ENCODE measurements at places on chromosomes 12 and 14. TPM values are rescaled to one million over a fixed set of nuclear protein-coding genes. Genes with fewer than 3 reads are reported as not detected.
A peak's percentile ranks its signal among the peaks of the same experiment; 100 is the strongest.

The HOXC11 gene
- not detected for total RNA-seq

The GPR84 gene
- total RNA-seq, result not detected

The CPM gene
- total RNA-seq, result 2.1 TPM

The HOXC10 gene
- total RNA-seq, result not detected

The ARHGDIB gene
- 785 TPM for total RNA-seq

The CDKL1 gene
- 4.6 TPM for total RNA-seq

The PTPRR gene
- not detected for total RNA-seq

GRCh38 chr14:21656980-21657379 is 3.3 kb downstream of the OR4E2 start:
- no peak for DNase-seq

- DNase-seq, result no peak
Observed at GRCh38 chr12:82408844-82409243, 50.5 kb downstream of the METTL25 start.

GRCh38 chr12:111444925-111445725 is 39.4 kb downstream of the SH2B3 start:
- DNase-seq, result peak; percentile 87

DNA sequence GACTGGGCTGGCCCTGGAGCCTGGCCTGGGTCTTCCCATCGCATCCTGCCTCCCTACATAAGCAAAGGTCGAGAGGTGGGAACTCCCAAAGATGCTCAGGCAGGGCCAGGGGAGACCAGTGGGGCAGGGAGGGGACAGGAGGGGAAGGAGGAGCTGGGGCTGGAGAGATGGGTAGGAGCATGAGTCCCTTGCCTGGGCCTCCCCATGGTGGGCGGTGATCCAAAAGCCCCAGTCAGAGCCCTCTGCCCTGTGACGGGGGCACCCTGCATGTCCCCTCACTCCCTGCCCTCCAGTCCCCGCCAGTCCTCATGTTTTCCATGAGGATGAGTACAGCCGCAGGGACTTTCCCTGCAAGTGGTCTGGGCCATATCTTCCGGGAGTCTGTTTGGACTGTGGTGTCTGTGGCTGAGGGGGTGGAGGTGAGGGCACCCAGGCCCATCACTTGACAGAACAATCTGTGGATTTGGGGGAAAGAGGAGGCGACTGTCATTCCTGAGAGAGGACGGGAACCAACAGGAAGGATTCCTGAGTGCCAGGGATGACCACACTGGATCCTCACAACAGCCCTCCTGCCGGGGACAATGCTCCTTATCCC is 9.3 kb downstream of the BDKRB2 start:
- no peak for DNase-seq

DNA sequence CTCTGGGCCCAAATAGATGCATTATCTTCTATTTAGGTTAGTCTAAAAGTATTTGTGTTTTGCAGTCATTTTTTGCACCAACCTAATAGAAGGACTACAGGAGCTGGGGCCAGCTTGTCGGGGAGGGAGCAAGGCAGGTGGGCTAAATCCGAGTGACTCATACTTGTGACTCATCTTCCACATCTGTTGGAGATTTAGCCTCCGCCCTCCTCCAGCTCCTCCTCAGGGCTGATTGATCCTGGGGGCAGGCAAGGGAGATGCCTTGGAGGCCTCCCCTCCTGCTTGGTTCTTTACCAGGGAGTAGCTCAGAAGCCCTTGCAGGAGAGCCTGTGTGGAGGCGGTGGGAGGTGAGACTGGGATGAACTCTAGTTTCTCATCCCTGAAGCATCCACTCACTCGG is 27.9 kb downstream of the RHOF start:
- DNase-seq, result no peak

GRCh38 chr12:48296586-48297282 is 54.0 kb downstream of the ZNF641 start:
- DNase-seq, result peak; percentile 20

- no peak for DNase-seq
Observed at GRCh38 chr12:21337453-21337852, 2.7 kb upstream of the SLCO1A2 start.

DNA sequence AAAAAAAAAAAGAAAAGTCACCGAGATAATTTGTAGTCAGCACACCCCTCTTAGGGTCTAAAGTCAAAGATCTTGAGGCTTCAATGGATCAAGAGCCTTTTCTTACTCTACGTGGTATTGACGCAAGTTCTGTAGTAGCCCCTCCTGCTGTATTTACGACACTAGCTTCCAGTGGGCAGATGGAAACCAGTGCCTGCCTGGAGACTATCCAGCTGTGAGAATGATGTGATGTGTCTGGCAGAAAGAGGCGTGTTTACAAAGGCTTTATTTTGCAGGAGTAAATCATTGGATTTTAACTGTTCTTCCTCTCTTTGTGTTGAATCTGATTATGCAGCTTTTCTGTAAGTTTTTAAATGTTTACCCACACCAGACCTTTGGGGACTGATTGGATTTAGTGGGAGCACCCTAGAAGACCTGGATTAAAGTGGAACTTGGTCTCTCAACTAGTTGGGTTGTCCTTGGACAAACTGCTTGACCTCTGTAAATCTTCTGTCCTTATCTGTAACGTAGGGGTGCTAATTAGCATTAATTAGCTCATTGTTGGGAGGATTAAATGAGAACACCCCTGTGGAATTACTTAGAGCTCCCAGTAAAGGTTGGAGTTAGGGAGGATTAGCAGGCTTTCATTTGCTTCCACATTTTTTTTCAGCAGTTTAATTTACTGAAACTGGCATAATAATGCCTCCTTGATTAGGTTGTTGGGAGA is 72.4 kb downstream of the RASSF3 start:
- no peak for DNase-seq

DNA sequence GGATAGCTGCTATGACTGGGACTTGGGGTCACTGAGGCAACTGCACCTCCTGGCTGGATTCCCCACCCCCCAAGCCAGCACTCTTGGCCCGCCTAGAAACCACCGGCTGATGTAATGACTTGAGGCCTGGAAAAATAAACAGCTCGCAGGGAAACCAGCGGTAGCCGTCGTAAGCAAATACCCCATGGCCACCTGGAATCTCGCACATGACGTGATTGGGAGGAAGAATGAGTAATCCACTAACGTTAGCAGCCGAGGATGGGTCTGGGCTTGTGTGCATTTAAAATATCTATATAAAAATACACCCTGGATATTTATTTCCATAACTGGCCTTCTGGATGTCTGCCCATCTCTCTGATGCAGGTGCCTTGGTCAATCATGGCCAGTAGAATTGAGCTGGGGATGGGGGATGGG is 120.1 kb downstream of the SMOC1 start:
- DNase-seq, result no peak

DNA sequence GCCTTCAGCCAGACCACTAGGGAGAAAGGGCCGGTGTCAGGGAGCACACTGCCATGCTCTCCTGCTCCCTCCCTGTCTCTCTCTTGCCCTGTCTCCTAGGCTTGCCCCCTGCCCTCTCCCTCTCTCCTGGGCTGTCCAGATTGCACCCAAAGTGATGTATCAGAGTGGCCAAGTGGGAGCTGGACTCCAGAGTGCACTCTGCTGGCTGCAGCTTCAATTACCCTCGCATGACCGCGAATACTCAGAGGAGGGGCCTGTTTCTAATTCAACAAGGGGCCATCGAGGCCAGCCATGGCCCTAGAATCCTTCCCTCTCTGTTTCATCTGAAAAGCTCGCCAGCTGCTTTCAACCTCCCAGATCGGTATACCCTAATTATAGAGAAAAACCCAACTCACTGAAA is 206.4 kb upstream of the FKBP4 start:
- DNase-seq, result no peak

DNA sequence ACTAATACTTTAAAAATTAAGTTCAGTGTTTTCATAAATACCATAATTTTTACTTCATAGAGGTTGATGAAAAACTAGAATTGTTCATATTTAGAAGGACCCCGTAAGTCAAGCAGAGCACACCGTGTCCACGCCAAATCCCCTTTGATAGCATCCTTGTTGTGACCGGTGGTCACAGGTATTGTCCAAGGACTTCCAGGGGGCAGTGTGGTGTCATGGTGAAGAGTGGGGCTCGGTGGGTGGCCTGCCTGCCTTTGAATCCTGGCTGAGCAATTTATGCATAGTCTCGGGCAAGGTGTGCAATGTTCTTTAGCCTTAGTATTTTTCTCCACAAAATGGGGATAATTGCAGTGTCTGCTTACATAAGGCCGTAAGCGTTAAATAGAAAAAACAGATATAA is 169.9 kb downstream of the KTN1 start:
- DNase-seq, result no peak

DNA sequence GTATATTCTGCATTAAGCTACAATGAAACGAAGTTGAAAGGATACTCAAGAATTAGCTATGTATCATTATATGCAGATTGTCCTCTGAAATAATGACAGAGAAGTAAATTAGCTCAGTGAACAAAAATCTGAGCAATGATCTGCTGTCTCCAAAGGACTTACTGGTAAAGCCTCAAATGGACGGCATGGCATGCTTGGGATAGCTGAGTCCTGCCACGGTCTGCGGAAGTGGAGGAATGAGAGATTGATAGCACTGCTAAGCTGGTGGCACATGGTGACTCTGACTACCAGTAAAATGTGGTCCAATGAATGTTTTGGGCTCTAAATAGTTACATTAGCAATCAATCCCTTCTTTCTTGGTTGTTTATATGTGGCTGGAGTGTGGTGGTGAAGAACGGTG is 3.7 kb upstream of the DENND5B start:
- no peak for DNase-seq

GRCh38 chr12:57135527-57136326 is 7.4 kb downstream of the LRP1 start:
- no peak for DNase-seq

DNA sequence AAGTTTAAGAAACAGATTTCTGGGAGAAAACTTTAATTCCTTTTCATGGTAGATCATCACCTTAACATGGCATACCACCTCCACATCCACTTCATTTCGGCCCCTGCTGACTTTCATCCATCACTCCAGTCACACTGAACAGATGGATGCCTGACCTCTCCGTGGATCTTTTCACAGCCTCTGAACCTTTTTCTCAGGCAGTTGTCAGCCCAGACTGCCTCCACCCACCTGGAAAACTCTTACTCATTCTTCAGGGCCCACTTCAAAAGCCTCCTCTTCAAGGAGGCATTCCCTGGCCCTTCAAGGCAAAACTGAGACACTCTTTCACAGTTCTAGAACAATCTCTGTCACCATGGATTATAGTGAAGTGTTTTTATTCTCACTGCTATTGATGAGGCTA is 52.9 kb downstream of the GXYLT1 start:
- DNase-seq, result no peak

GRCh38 chr14:102171173-102172020 is 31.7 kb downstream of the WDR20 start:
- DNase-seq, result no peak

DNA sequence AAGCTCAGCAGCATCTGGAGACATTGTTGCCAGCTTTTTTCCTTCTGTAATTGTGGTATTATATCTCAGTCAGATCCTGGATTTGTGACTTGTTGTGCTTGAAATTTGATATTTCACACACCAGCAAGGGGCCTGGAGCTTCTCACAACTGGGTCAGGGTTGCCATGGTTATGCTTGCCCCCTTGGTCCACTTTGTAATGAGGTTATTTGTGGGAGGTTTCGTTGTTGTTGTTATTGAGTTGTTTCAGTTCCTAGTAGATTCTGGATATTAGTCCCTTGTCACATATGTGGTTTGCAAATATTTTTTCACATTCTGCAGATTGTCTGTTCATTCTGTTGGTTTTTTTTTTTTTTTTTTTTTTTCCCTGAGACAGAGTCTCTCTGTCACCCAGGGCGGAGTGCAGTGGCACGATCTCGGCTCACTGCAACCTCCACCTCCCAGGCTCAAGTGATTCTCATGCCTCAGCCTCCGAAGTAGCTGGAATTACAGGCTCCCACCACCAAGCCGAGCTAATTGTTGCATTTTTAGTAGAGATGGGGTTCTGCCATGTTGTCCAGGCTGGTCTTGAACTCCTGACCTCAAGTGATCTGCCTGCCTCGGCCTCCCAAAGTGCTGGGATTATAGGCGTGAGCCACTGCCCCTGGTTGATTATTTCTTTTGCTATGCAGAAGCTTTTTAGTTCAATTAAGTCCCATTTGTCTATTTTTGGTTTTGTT is 80.6 kb upstream of the ETV6 start:
- no peak for DNase-seq

DNA sequence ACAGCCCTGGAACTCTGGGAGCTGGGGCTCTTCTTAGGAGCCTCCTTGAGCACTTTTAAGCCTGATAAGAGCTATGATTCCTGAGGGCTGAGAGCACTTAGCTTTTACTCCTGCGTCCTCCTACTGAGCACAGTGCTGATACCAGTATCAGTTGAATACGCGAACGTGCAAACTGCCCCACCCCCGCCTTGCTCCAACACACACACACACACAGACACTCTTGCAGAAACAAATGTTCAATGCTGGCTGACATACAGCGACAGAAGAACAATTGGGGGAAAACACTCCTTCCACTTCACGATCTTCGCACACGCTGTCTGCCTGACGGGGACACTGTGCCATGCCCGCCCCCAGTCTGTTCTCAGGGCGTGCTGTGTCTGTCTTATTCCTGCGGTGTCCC is 57.2 kb upstream of the DLK1 start:
- no peak for DNase-seq

DNA sequence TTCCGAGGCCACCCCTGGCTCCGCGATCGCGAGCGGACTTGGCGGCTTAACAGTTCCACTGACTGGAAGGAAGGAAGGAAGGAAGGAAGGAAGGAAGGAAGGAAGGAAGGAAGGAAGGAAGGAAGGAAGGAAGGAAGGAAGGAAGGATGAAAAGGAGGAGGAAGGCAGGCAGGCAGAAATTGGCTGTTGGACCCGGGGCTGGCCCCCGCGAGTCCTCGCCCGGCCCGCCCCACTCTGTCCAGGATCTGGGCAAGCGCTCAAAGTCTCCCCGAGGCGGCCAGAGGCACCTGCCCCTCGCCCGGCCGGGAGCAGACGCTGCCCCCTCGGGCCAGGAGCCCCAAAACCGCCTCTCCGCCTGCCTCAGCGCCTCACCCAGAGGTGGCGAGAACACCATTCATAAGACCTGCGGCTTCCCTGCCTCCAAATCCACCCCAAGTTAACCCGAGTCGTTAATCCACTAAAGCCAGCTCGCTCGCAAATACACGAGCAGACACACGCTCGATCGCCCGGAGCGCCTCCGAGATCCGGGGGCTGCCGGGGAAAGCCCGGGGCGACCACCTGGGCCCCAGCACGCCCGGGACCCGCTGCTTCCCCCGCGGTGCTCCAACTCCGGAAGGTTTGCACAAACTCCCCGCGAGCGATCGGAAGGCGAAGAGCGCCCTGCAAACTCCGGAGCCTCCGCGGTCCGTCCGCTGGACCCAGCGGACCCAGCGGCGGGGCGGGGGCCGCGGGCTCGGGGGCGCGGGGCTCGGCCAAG is 844 bp downstream of the DPF3 start:
- DNase-seq, result peak; percentile 6

- no peak for DNase-seq
Observed at GRCh38 chr12:91380631-91381030, 198.0 kb upstream of the DCN start.

GRCh38 chr12:114092981-114093380 is 126.9 kb upstream of the RBM19 start:
- DNase-seq, result no peak

DNA sequence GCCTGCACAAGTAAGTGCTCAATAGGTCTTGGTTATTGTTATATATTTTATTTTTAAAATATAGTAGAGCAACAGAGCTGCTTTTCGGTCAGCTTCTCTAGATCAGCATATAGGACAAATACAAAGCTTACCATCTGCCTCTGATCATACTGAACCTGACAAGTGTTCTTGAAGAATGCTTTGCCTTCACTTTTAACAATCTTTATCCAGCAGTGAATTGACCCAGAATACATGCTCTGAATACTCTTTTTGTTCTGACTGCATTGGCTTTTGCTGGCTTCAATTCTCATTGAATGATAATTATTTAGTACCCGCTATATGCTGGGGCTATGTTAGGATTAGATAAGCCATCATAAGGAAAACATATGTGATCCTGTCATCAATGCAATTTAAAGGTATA is 137.8 kb downstream of the DHRS2 start:
- DNase-seq, result no peak

- DNase-seq, result no peak
Observed at GRCh38 chr12:34406996-34407300, 384.7 kb downstream of the ALG10 start.
